NCI-H1930 (cell line): ENCODE measurements at places on chromosomes 12 and 14.

DNA sequence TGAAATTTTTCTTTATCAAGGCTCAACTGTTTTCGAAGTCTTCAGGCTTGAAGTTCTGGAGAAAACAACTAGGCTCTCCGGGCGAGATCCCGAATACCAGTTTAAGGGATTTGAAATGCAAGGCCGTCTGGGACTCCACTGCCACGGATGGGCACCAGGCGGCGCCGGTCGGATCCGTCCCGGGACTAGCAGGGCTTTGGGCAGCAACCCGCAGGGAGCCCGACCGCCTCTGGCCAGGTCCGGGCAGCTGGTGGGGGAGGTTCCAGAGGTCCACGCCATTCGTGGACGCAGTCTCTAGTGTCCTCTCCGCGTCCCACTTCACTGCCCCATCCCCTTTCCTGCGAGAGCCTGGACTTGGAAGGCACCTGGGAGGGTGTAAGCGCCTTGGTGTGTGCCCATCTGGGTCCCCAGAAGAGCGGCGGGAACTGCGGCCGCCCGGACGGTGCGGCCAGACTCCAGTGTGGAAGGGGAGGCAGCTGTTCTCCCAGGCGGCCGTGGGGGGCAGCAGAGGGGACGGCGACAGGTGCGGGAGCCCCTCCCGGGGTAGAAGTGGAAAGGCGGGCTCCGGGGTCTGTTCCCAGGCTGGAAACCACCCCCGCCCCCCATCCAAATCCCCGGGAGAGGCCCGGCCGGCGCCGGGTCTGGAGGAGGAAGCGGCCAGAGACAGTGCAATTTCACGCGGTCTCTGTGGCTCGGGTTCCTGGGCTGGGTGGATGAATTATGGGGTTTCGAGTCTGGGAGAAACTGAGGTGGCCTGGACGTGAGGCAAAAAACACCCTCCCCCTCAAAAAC lies 838 bp upstream of the ERBB3 start:
- DNase-seq, result no peak

DNA sequence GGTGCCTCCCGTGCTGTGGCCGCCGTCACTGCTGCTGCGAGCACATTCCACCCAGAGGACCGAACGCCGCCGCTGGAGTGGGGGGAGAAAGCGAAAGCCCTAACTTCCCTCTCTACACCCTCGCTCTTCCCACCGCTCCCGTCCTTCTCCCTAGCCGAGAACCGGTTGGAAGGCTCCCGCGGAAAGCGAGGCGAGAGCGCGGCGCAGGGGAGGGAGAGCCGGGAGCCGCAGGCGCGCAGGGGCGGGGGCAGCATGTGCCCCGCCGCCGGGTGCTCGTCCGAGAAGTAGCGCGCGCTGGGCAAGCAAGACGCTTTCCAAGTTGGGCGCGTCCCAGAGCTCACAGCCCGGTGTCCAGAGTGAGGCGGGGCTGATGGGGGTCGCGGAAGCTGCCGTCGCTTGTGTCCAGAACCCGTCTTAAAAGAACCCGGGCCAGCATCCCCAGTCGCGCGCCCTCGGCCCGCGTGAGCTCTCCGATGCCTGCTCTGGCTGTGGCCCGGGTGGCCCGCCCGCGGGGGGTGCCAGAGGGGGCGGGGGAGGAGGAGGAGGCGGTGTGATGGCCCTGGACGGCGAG lies at the start of gene TRHDE:
Gene TRHDE (plus strand): TSS at position 280 of the 571 bp plus-strand sequence. CDS start 274 bp downstream, at position 554.
- DNase-seq, result no peak

- DNase-seq, result no peak
Measured at GRCh38 chr12:26648999-26649398, 184.0 kb downstream of the ITPR2 start.

DNA sequence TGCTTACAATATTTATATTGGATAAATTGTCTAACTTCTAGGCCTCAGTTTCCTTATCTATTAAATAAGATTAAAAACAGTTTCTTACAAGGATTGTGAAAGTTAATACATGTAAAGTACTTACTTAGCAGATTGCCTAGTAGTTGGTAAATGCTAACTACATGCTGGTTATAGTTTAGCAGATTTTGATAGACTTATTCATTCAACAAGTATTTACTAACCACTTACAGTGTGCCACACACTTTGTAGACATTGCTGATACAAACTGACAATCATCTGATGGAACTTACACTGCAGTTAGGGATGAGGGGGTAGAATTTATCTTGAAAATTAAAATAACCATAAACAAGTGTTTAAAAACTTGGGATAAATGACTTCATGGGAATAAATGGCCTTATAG lies 50.4 kb downstream of the ARID2 start:
- DNase-seq, result no peak

DNA sequence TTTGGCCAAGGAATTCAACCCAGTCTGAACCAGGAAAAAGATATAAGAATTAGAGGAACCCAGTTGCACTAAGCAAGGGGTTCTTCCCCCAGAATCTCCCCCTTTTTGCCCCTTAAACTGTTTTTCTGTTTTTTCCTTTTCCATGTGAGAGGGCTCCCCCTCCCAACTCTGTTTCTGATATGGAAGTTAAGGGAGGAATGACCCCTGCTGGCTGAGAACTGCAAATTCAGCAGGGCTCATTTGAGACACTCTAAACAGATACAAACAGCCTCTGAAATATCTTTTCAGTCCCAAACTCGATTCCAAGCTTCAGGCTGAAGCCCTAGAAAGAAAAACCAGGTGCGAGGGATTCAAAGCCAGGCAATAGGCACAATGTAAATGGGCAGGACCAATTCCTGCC lies 132.7 kb downstream of the SLC41A2 start:
- DNase-seq, result no peak

DNA sequence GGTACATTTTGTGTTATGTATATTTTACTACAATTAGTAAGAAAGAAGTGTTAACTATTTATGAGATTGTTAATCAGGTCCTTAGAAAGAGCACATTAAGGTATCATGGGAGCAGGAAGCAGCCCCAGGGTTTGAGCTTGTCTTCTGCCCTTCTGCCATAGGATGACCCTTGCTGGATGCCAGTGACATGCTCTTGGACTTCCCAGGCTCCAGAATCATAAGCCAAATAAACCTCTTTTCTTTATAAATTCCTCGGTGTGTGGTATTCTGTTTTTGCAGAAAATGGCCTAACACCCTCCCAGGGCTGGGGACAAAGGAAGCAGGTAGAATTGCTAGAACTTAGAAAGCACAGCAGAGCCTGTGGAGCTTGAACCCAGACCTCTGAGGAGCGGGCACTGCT lies 164.7 kb downstream of the VRK1 start:
- DNase-seq, result no peak

DNA sequence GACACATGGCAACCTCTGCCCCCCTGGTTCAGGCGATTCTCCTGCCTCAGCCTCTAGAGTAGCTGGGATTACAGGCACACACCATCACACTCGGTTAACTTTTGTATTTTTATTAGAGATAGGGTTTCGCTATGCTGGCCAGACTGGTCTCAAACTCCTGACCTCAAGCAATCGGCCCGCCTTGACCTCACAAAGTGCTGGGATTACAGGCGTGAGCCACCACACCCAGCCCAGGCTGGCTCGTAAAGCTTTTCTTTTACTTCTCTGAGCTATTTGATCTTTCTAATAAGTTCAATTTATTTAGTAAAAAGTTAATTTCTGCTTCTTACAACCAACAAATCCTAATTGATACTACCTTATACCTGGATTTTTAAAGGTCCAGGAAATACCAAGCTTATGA lies 127.4 kb upstream of the KRR1 start:
- DNase-seq, result no peak

DNA sequence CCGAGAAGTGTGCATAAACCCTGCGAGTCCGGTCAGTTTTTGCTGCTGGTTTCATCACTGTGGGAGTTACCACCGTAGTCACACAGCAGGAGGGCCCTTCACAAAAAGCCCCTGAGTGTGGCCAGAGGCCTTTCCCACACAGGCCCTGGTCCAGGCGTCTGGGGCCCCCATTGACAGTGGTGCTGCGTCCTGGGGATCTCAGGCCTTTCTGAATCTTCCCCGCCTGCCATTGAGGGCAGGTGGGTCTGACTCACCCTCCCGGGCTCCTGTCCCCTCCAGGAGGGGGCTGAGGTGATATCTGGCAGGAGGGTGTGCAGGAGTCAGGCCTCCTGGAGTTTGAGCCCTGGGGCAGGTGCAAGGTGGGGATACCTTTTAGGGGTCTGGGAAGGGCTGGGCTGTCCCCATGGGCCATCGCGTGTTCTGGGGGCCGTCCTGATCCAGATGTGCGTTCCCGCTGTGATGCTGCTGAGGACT lies 358.5 kb downstream of the TMEM121 start:
- DNase-seq, result no peak

- peak; percentile 49 for DNase-seq
Measured at GRCh38 chr14:89618811-89619551, 201.9 kb upstream of the FOXN3 start.

DNA sequence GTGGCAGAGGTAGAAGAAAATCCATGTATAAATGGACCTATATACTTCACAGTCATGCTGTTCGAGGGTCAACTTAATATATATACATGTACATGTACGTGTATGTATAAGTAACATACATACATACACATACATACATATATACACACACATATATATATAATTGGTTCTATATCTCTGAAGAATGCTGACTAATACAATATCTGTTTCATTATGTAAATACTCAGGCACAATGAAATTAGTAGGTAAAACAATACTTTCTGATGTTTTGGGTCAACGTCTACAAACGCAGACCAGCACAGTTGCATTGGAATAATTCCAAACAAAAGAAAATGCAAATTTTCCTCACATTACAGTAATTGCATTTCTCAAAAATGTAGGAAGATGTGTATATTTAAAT lies 202.7 kb upstream of the DAAM1 start:
- DNase-seq, result no peak

GRCh38 chr12:52975820-52976573 lies 27.1 kb downstream of the KRT18 start:
- DNase-seq, result no peak

DNA sequence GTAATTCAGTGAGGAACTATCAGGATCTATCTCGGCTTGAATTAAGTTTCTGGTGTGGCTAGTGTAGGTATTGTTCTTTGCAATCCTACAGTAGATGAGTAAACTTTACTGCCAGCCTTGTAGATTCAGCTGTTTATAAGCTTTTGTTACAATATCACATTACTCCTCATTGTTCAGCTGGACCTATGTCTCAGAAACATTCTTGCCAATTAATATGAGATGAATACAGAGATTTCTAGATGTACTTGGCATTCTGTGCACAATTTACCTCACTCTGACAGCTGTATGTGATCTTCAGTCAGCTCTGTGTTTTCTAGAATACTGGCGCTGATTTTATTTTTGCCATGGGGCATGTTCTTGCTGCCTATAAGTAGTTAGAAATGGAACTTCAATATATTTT lies 55.7 kb downstream of the METTL25 start:
- no peak for DNase-seq

DNA sequence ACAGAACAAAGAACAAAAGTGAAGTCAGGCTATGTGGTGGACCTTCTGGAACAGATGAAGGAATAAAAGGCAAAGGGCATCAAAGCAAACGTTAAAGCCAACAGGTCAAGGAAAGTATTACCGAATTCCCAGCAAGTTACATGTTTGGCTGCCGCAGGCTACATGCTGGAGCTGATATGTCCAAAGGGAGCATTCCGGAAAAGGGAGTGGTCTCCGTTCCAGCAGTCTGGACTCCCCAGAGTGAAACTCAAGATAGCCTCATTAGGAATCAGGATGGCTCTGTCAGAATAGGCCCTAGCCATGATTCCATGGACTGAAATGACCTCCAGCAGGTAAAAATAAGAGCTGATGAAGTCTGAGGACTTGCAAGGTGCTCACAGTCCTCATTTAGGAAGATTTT lies 379.8 kb upstream of the PRICKLE1 start:
- DNase-seq, result no peak

GRCh38 chr12:46373301-46374296 lies 1.0 kb upstream of the SLC38A2 start:
- peak; percentile 69 for DNase-seq

DNA sequence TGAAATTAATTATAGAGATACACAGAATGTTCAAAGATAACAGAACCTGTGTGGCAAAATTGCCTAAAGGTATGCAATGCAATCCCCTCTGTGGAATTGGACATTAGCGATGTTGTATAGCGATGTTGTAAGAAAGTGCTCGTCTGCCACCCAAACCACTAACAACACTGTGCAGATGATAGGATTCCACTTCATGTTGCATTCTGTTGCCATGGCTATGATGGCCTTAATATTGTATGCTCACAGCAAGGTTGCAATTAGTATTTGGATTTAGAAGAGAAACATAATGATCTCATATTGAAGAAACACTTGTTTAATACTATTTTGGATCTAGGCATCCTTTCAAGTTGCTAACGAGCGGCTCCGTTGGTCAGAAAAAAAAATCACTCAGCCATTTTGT lies 260.3 kb downstream of the BCAT1 start:
- DNase-seq, result no peak

DNA sequence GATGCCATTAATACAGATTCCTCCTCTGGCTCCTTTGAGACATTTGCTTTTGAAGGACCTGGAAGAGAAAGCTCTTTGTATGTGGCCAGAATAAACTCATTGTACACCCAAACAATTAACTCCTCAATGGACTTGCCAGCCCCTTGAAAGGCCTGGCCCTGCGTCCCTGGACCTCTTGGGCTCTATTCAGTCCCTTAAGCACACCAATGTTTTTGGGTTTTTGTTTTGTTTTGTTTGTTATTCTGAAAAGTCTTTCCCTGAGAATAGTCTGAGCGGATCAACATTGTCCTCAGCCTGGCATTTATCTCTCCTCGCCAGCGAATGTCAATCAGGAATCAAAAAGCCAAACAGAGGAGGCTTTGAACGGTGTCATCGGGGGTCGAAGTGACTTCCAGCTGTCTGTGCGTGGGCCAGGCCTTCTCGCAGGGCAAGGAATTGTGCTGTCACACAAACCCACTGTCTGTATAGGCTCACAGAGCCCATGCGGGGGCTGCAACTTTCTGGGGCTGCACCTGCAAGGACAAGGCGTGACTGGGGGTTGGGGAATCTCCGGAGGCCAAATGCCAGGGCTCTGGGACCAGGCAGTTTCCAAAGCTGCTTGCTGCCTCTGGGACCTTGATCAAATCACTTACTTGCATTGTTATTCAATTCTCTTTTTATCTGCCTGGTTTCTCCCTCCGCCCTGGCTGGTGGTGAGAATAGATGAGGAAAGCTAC lies 108.3 kb downstream of the SMOC1 start:
- DNase-seq, result no peak

DNA sequence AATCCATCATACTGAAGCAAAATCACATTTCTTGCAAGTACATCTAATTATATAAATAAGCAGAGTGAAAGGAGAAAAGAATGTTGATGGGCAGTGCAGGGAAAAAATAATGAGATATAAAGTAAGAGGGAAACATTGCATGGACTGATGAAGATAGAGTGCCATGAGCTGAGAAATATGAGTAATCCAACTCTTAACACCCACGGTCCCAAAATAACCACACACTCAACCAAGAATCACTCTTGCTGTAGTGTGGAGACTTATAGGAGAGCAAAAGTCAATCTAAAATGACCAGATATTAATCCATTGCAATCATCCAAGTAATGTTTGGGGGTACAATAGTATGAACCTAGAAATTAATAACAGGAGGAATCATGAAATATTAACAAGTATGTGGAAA lies 40.2 kb downstream of the MYF5 start:
- DNase-seq, result no peak

GRCh38 chr14:51534610-51535011 lies 117.1 kb upstream of the FRMD6 start:
- no peak for DNase-seq

- DNase-seq, result peak; percentile 24
Measured at GRCh38 chr12:26701604-26702215, 131.3 kb downstream of the ITPR2 start.
